ENCODE measurements at places on chromosomes 6 and 20.
A peak's percentile ranks its signal among the peaks of the same experiment; 100 is the strongest.

DNA sequence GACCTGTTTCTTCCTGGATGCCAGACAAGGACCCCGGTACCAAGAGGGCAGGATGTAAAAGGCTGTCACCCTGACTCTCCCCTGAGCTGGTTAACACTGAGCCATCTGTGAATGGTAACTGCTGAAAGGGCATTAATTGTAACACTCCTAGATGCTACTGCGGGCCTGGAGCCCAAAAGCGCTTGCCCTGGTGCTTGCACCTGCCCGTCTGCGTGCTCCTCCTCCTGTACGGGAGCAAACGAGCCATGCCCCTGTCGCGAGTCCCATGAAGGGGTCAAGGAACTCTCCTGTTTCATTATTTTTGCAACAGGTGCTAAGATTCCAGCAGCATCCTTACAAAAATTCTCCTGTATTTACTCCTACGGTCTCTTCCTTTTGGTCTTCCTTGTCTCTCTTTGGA is 140.0 kb upstream of the LAMA2 start:
- DNase-seq = no peak

DNA sequence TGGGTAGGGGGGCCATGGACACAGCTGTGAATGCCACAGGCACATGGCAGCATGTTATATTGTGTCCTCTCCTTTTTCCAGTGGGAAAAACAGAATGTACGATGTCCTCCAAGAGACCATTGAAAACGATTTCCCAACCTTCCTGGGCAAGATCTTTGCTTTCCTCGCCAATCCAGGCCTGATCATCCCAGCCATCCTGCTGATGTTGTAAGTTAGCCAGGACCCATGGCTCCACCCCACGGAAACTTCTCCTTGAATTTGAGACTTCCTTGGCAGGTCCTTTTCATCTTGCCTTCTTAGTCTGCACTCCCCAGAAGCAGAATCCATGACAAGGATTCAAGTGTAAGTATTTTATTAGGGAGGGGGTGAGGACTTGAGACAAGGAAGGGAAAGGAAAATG is 28.2 kb upstream of the NOP56 start:
- no peak for DNase-seq

DNA sequence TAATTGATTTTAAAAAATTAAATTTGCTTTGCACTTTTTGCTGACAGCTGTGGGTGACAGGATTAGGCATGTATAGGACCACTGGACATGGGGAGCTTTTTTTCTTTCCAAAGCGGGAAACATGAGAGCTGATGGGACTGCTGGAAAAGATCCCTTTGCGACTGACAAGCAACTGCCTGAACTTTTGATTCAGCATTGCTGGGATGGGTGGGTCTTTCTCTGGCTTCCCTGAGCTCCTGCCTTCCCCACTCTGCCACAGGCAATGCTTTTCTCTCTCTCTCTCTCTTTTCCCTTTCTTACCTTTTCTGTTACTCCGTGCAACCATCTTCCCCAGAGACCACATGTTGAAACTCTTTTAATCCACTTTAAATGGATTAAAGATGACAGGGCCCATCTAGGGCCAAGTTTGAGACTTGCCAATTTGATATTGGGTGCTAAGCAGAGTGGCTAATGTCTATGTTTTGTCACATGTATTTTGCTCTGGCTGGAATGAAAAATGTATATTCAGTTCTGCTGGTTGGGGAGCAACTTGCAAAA is 33.5 kb upstream of the TPD52L1 start:
- DNase-seq = peak; percentile 72

- no peak for DNase-seq
Measured at GRCh38 chr6:53623497-53623896, 42.1 kb downstream of the KLHL31 start.

GRCh38 chr6:89081129-89081422 is 525 bp downstream of the PNRC1 start:
- no peak for DNase-seq

- DNase-seq = peak; percentile 7
Measured at GRCh38 chr20:19682249-19682648, 75.8 kb upstream of the RIN2 start.

DNA sequence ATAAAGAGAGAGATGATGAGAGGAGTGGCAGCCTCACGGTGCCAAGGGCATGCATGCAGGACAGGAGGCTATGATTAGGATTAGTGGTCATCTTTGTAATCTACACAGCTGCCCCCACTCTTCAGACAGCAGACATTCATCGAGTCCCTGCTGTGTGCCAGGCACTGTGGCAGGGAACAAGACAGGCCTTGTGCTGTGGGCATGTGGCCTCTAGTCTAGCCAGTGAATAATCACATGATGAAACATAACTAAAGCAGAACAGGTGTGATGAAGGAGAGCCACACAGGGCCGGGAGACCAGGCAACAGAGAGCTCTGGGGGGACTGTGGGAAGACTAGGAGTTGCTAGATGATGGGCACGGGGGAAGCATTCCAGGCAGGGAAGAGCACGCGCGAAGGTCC is 22.2 kb downstream of the TOX2 start:
- DNase-seq = no peak

DNA sequence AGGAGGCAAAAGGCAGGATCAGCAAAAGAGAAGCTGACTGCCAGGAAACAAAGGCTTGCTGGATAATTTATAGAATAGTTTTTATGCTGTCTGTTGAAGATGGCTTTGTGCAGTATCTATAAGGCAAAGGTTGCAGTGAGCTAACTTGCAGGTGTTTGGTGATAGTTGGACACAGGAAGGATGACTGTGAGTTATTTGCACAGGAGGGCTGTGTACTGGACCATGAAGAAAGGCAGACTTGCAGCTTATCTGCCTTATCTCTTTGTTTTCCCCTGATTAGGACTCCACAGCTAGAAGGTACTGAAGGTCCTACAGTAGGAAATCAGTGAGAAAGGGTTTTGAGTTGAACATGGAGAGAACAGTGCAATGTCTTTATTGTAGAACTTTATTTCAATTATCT is 2.1 kb downstream of the BTN1A1 start:
- no peak for DNase-seq

DNA sequence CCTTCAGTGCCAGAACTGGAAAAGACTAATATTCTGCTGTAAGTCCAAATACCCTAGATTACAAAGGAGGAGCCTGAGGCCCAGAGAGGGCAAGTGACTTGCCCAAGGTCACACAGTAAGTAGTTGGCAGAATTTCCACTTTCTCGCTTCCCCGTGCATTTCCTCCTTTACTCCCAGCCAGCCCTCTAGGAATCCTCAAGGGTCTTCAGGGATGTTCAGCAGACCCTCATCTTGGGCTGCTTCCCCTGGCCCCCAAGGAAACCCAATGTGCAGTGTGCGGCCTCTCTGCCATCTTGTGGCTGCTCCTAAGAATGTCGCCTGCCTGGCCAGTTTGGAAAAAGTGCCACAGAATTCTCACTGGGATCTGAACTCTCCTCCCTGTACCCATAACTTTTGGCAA is 217.7 kb upstream of the LRFN2 start:
- DNase-seq = peak; percentile 12

- no peak for DNase-seq
Measured at GRCh38 chr6:79614326-79615305, 16.5 kb upstream of the SH3BGRL2 start.

- no peak for DNase-seq
Measured at GRCh38 chr6:113331021-113331420, 526.1 kb upstream of the MARCKS start.

- DNase-seq = no peak
Measured at GRCh38 chr20:17940224-17940971, 28.2 kb downstream of the SNX5 start.
